ENCODE measurements at places on chromosomes 5 and 9.

DNA sequence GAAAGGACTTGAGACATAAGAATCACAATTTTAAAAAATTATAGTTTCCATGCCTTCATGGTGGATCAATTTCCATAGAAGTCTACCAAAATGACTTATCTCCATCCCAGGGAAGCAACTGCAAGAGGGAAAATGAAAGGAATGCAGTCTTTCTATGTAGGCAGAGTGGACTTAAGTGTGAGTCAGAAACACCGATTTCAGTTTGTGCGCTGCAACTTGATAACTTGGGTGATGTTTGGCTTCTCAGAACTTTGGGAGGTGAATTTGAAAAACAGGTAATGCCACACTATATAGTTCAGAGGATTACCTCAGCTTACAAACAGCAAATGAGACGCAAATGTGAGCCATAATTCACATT lies 708 bp upstream of the CSNK1G3 start:
- peak overlapping the region; percentile 91 for H3K4me3 ChIP-seq
- peaks cover 9% of the 10 kb centered on the region for H3K36me3 ChIP-seq
- no peaks in the 10 kb centered on the region for H3K27me3 ChIP-seq
- H3K27ac ChIP-seq: peak overlapping the region; percentile 97
- peak; percentile 61 for DNase-seq
- peaks cover 39% of the 10 kb centered on the region for H3K4me1 ChIP-seq

GRCh38 chr5:32984851-32985610 lies 273.9 kb downstream of the NPR3 start:
- H3K4me1 ChIP-seq: peaks cover 6% of the 10 kb centered on the region
- DNase-seq: peak; percentile 4

GRCh38 chr9:133073086-133074014 lies 11.6 kb downstream of the CEL start:
- H3K27ac ChIP-seq: no peak overlapping the region
- H3K27me3 ChIP-seq: no peaks in the 10 kb centered on the region
- no peak for DNase-seq
- H3K36me3 ChIP-seq: no peaks in the 10 kb centered on the region
- H3K4me1 ChIP-seq: peaks cover 10% of the 10 kb centered on the region

DNA sequence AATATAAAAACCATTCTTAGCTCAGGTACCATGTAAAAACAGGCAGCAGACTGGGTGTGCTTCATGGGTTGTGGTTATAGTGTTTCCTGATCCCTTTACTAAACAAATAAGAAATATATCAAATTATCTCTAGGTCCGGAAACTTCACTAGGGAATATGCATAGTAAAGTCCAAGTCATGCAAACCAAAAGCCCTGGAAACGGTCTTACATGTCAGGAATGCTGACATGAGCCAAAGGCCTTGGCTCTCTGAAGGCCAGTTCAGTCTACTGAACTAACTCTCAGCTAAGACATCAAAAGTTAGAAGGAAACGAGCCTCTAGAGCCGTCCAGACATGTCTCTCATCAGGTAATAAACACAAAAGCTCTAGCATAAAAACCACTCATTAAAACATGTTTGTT lies 778.9 kb upstream of the ZNF608 start:
- peak overlapping the region; percentile 10 for H3K27ac ChIP-seq
- peaks cover 11% of the 10 kb centered on the region for H3K4me1 ChIP-seq
- H3K4me3 ChIP-seq: no peak overlapping the region

DNA sequence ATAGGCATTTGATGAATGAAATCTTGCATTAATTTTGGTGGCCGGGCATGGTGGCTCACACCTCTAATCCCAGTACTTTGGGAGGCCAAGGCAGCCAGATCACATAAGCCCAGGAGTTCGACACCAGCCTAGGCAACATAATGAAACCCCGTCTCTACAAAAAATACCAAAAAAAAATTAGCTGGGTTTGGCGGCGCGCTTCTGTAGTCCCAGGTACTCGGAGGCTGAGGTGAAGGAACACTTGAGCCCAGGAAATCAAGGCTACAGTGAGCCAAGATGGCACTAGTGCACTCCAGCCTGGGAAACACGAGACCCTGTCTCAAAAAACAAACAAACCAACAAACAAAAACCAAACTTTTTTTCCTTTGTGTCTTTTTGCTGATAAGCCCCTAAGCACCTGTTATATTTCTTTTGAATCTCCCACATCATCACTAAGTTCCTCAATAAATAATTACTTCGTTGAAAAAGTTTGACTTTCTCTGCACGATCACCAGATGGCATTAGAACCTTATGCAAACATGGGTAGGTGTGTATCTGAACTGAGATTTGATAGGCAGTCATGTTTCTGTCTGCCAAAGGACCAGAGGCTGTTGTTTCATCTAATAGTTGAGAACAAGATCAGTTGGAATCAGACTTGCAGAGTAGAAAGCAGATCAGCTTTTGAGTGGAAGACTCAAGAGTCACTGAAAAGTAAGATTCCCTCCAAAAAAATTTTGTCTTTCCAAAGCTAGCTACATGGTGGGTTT lies 5.5 kb upstream of the MATR3 start:
- H3K4me3 ChIP-seq: no peak overlapping the region
- peaks cover 26% of the 10 kb centered on the region for H3K4me1 ChIP-seq

GRCh38 chr5:25458628-25459027 lies 813.9 kb upstream of the CDH10 start:
- H3K27ac ChIP-seq: no peak overlapping the region
- peaks cover 6% of the 10 kb centered on the region for H3K36me3 ChIP-seq
- H3K27me3 ChIP-seq: no peaks in the 10 kb centered on the region
- no peak overlapping the region for H3K4me3 ChIP-seq
- DNase-seq: peak; percentile 25

GRCh38 chr9:107312376-107313050 lies 29.4 kb downstream of the RAD23B start:
- peak overlapping the region; percentile 81 for H3K27ac ChIP-seq
- H3K27me3 ChIP-seq: no peaks in the 10 kb centered on the region
- H3K4me1 ChIP-seq: peaks cover 16% of the 10 kb centered on the region
